ENCODE measurements at places on chromosomes 4 and X. TPM values are rescaled to one million over a fixed set of nuclear protein-coding genes. Genes with fewer than 3 reads are reported as not detected.
A peak's percentile ranks its signal among the peaks of the same experiment; 100 is the strongest.

The TRPC5OS gene
- total RNA-seq = not detected

The GPR119 gene
- total RNA-seq = not detected

The PTPN13 gene
- total RNA-seq = 55.2 TPM

The RHOXF2B gene
- not detected for total RNA-seq

The ENPP6 gene
- 0.17 TPM for total RNA-seq

The CTAG2 gene
- total RNA-seq = not detected

The GPR50 gene
- not detected for total RNA-seq

The EVC2 gene
- total RNA-seq = 15.9 TPM

The USO1 gene
- 101 TPM for total RNA-seq

DNA sequence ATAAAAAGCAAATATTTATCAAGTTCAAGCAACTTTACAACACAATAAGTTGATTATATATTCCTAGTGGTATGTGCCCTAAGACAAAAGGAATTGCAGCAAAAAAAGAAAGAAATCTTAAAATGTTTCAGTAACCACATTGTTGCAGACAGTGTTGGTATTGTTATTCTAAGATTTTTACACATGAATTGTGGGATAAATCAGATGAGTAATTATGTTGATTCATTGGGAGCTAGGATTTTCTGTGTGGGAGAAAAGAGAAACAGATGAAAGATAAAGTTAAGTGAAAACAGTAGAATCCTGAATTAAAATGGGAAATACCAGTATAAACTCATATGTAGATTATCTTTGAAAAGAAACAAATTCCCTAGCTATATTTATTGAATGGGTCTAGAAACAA is 362.4 kb downstream of the PPP3CA start:
- peak; percentile 12 for DNase-seq

GRCh38 chr4:26081795-26082498 is 167.9 kb downstream of the SMIM20 start:
- DNase-seq = peak; percentile 74

DNA sequence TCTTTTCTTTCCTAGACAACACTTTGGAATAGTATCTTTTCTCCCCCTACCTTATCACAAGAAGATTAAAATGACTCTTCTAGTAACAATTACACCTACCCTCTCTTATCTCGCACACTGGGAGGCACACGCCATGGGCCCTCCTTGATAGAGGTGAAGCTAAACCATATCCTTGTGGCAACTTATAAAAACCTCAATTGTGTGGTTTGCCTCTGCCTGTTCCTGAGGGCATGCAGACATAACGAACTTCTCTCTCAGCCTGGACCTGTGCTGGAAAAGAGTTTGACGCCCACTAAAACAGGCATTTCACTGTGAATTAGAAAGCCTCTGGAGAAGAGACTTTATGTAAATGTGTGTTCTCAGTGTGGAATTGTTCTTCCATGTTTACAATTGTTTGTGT is 141.2 kb downstream of the NDST3 start:
- no peak for DNase-seq

DNA sequence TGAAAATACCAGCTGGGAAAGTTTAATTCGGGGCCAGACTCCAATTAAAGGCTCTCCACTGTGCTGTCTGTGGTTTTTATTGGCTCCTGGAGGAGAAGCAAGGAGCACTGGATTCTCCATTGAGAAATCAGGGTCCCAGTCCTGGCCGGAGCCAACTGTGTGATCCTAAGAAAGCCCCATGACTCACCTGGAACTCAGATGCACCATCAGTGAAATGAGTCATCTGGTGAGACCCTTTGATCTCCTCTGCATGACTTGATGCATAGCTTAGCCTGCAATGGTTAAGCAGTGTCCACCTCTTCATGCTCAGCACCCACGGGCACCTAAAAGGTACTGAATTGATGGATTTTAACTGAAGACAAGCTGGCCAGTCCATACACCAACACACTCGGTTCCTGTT is 119.2 kb upstream of the VCX3B start:
- no peak for DNase-seq

GRCh38 chr4:11568511-11568910 is 139.8 kb upstream of the HS3ST1 start:
- DNase-seq = no peak

GRCh38 chrX:15242899-15243555 is 26.9 kb downstream of the ASB9 start:
- DNase-seq = peak; percentile 60

GRCh38 chrX:85544609-85545008 is 165.1 kb upstream of the POF1B start:
- DNase-seq = peak; percentile 0

GRCh38 chr4:46765465-46765864 is 143.6 kb downstream of the COX7B2 start:
- no peak for DNase-seq

- DNase-seq = no peak
These were observed 37.8 kb downstream of the ACSL1 start for GRCh38 chr4:184787766-184788503.

- DNase-seq = peak; percentile 85
These were observed 47.5 kb downstream of the CLDN34 start for GRCh38 chrX:10014462-10015354.

GRCh38 chr4:52841682-52842456 is 20.2 kb upstream of the RASL11B start:
- DNase-seq = peak; percentile 76

DNA sequence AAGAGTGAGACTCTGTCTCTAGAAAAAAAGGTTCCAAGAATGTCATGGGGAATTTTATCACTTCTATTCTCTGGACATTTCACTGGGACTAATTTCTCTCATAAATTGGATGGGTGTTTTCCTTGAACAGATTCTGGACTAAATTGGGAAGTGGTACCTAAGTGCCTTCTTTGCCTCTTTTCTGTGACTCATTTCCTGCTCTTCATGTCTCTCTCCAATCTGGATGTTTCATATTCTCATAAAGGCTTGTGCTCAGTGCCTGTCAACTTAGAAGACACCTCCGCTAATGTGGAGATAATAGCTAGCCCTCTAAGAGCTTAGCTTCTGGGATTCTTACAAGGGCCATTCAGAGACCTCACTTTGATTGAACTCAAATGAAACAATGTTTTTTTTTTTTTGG is 38.0 kb upstream of the IGFBP7 start:
- peak; percentile 40 for DNase-seq

DNA sequence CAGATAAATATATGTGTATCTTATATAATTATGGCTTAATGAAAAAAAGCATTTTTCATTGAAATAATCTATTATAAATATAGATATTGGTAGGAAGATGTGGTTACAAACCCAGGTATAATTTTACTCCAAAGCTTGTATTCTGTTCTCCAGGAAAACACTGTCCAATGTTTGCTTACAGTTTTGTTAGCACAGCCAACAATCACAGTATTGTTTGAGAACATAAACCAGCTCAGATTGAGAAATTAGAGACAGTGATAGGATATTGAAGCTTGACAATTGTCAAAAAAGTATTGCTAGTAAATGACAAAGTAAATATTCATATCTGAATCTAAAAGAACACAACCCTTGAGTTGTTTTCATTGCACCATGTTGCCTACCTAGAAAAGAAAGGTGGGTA is 228.8 kb downstream of the ADGRL3 start:
- no peak for DNase-seq

- DNase-seq = peak; percentile 29
These were observed 59.1 kb downstream of the FREM3 start for GRCh38 chr4:143641361-143641760.

DNA sequence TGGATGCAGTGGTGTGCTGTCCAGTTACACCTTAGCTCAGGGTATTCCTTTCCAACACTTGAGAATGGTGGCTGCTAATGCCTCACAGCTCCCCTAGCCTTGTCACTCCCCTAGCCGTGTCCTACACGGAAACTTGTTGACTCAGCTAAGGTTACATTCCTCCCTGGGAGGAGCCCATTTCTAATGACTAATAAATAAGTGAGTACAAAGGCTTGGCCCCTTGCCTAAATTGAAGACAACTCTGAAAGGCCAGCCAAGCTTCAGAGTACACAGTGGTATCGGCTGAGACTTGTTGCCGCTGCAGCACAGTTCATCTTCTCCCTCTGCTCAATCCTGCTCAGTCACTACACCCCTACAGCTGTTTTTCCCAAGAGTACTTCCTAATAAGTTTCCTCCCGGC is 21.2 kb upstream of the SLC25A31 start:
- DNase-seq = peak; percentile 76

DNA sequence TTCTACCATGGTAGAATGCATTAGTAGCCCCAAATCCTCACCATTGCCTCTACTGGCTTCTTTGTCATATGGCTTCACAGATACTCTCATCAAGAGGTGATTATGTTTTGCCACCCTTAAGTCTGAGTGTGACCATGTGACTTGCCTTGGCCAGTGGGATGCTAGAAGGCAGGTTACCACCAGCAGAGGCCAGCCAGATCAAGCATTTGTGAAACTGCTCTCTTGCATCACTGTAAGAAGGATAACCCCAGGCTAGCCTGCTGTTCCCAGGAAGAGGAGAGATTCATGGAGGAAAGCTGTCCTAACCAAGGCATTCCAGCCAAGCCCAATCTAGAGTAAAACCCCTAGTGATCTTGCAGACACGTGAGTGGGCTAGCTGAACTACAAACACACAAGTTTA is 46.8 kb downstream of the USP46 start:
- DNase-seq = no peak
